Adrenal gland (tissue), 19 donors: ENCODE measurements at places on chromosomes 13 and 19. TPM values are rescaled to one million over a fixed set of nuclear protein-coding genes. Genes with fewer than 3 reads are reported as not detected.

DNA sequence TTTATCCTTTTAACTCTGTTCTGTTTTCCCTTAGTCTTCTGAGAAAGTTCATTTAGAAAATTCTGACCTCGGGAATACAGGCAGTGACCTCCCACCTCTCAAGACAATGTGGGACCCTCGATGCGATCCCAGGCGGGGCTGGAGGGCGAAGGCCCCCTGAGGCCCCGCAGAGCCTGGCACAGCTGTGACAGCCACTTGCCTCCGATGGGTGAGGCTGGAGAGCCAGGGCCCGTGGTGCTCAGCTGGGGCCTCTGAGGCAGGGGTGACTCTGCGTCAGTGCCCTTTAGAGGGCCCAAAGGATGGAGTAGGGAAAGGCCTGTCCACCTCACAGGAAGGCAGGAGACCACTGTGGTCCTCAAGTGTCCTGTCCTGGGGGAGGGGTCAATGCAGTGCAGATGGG is 10.3 kb downstream of the GJA3 start:
- H3K36me3 ChIP-seq, result no peaks in the 10 kb centered on the region
- no peak overlapping the region for H3K27ac ChIP-seq
- peaks cover 30% of the 10 kb centered on the region for H3K27me3 ChIP-seq
- H3K4me3 ChIP-seq, result no peak overlapping the region
- no peaks in the 10 kb centered on the region for H3K4me1 ChIP-seq

DNA sequence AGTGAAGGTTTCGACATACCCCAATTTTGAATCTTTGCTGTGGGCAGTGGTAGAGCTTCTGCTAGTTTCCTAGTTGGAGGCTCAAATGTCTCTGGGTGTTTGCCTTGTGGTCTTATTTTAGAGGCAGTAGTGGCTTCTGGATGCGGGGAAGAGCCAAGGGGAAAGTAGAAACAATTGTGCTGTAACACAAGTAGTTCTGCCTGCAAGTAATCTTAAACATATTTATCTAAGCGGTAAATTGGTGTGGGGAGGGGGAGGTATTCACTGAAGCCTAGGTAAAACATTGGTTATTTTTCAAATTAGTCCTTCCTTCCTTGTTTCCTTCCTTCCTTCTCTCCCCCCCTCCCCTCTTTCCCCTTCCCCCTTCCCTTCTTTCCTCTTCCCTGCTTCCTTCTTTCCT is at the start of gene PCDH20:
PCDH20 (minus strand) TSS at position 101 of the 400 bp plus-strand sequence. CDS start 691 bp downstream, outside the sequence.
- H3K36me3 ChIP-seq, result no peaks in the 10 kb centered on the region
- peaks cover 3% of the 10 kb centered on the region for H3K27me3 ChIP-seq
- DNase-seq, result no peak
- H3K4me3 ChIP-seq, result no peak within 1 kb of the TSS
- H3K4me1 ChIP-seq, result no peaks in the 10 kb centered on the region

DNA sequence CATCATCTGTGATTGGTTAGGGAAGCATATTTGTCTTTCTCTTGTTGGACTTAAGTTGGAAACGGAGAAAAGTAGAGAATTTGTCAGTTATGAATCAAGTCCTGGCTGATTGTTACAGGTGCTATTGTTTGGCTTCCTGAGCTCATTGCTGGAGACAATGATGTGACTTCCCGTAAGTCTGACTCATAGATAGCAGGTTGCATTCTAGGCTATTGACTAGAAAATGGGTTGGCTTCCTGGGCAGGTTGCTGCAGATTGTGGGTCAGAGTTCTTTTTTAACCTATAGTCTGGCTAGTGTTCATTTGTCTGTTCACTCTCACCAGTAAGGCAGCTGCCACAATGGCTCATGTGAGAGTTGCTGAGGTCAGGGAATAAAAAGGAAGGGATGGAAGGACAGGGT is 101.5 kb downstream of the CCNA1 start:
- H3K27me3 ChIP-seq, result no peaks in the 10 kb centered on the region
- H3K36me3 ChIP-seq, result no peaks in the 10 kb centered on the region
- H3K4me1 ChIP-seq, result no peaks in the 10 kb centered on the region
- no peak overlapping the region for H3K4me3 ChIP-seq
- H3K27ac ChIP-seq, result no peak overlapping the region

DNA sequence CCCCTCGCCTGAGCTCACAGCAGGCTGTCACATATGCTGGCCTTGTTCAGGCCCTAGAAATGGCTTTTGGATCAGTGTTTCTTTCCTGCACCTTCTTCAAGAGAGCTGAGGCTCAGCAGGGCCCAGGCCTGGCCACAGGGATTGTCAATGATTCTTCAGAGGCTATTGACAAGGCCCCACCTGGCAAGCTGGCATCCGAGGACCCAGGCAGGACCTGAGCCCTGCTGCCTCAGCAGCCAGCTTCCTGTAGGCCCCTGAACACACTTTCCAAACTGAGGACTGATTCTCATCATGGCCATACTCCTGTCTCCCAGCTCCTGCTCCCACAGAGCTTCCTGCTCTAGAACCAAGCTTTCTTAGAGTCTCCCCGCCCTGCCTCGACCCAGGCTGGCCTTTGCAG is 136.8 kb downstream of the UQCRFS1 start:
- peaks cover 4% of the 10 kb centered on the region for H3K4me1 ChIP-seq
- no peak overlapping the region for H3K27ac ChIP-seq
- H3K4me3 ChIP-seq, result no peak overlapping the region
- H3K36me3 ChIP-seq, result no peaks in the 10 kb centered on the region
- no peaks in the 10 kb centered on the region for H3K27me3 ChIP-seq
- DNase-seq, result no peak

- no peaks in the 10 kb centered on the region for H3K36me3 ChIP-seq
- no peak overlapping the region for H3K27ac ChIP-seq
- DNase-seq, result no peak
- H3K4me3 ChIP-seq, result no peak overlapping the region
- H3K4me1 ChIP-seq, result no peaks in the 10 kb centered on the region
Observed at GRCh38 chr13:43831088-43831487, 44.3 kb upstream of the ENOX1 start.

- H3K4me1 ChIP-seq, result peaks cover 26% of the 10 kb centered on the region
- peak within 1 kb of the TSS; percentile 56 for H3K4me3 ChIP-seq
- H3K36me3 ChIP-seq, result no peaks in the 10 kb centered on the region
Observed at GRCh38 chr19:46471116-46471733, at the start of gene PNMA8A. PNMA8A (minus strand) TSS chr19:46471563; CDS start chr19:46471035, 528 bp downstream.

DNA sequence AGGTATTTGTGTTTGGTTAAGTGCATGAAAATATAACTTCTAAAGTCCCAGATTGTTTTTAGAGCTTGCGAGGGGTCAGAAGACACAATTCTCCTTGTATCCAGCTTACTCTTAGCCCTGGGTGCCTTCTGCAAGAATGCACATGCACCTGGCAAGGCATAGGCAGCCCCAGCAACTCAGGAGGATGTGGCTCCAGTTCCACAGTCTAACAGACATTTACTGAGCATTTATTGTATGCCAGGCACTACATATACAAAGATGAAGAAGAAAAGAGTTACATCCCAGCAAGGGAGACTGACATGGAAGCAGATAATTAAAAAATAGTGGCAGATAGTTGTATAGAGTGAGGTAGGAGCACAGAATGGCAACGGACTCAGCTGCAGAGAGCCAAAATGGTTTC is 101.1 kb upstream of the FRY start:
- H3K36me3 ChIP-seq, result no peaks in the 10 kb centered on the region
- no peak overlapping the region for H3K27ac ChIP-seq
- no peaks in the 10 kb centered on the region for H3K27me3 ChIP-seq
- H3K4me3 ChIP-seq, result no peak overlapping the region

DNA sequence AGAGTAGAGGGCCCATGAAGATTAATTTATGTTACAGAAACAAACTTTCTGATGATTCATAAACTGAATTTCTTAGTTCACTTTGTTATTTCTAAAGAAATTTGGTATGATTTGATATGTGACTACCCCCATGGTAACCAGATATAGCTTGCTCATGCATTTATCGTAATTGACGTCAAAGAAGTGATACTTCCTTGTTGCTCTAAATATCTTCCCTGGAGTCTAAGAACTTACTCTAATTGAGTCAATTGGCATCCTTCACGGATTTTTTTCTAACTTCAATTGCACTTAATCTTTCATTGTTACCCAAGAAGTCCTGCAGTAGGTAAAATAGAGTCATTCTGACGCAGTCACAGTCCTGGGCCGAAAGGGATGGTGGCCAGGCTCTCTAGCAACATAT is 240.9 kb downstream of the GPC5 start:
- H3K4me1 ChIP-seq, result no peaks in the 10 kb centered on the region
- H3K36me3 ChIP-seq, result no peaks in the 10 kb centered on the region
- H3K27me3 ChIP-seq, result no peaks in the 10 kb centered on the region
- no peak for DNase-seq

DNA sequence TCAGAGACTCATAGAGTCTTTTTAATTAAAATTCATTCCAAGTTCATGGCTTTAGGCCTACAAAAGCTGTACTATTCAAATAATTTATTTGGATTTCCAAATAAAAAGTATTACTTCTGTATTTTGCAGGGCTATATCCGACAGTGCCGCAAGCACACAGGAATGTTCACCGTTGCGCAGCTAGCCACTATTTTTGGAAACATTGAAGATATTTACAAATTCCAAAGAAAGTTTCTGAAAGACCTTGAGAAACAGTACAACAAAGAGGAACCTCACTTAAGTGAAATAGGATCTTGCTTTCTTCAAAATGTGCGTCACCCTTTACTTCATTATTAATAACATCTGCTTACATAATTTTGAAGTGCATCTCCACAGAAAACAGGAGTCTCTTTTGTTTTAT is 20.5 kb upstream of the C1QTNF9 start:
- no peaks in the 10 kb centered on the region for H3K27me3 ChIP-seq
- H3K4me3 ChIP-seq, result no peak overlapping the region
- no peak for DNase-seq
- H3K36me3 ChIP-seq, result peaks cover 83% of the 10 kb centered on the region

- no peaks in the 10 kb centered on the region for H3K27me3 ChIP-seq
- H3K4me1 ChIP-seq, result peaks cover 39% of the 10 kb centered on the region
- no peak overlapping the region for H3K4me3 ChIP-seq
- DNase-seq, result no peak
Observed at GRCh38 chr13:75426421-75426820, 55.5 kb downstream of the TBC1D4 start.

DNA sequence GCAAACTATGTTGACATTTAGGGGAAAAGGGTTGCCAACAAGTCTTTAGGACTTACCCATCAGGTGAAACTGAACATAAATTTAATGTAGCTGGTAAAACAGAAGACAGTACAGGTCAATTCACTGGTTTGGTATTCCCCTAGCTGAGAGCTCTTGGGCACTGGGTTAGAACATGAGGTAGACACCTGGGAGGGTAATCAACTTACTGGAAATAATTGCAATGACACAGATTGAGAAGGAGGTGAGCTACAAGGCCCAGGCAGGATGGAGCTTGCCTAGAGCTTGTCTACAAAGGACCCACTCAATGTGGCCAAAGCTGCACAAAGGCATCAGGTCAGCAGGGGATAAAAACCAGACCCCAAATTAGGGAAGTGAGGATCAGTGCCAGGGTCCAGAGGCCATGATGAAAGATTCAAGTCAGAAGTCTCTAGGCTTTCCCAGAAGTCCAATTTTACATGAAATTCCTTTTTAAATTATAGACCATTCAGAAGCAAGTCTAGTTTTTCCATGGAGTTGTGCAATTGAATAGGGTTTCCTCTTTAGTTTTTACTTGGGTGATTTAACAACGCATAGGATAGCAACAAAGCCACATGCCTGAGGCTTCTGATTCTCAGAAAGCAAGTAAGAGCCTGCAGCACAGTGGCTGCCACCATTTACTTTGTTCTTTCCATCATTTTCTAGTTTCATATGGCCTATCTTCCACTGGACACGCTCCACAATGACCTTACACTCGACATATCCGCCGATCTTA is 194.0 kb downstream of the NDFIP2 start:
- H3K27ac ChIP-seq, result no peak overlapping the region
- no peak for DNase-seq
- no peak overlapping the region for H3K4me3 ChIP-seq
- H3K27me3 ChIP-seq, result no peaks in the 10 kb centered on the region
- H3K4me1 ChIP-seq, result no peaks in the 10 kb centered on the region

- no peak overlapping the region for H3K4me3 ChIP-seq
- no peaks in the 10 kb centered on the region for H3K4me1 ChIP-seq
- DNase-seq, result peak; percentile 75
- H3K36me3 ChIP-seq, result no peaks in the 10 kb centered on the region
- H3K27ac ChIP-seq, result no peak overlapping the region
Observed at GRCh38 chr19:32339988-32340874, 5.2 kb upstream of the ZNF507 start.

DNA sequence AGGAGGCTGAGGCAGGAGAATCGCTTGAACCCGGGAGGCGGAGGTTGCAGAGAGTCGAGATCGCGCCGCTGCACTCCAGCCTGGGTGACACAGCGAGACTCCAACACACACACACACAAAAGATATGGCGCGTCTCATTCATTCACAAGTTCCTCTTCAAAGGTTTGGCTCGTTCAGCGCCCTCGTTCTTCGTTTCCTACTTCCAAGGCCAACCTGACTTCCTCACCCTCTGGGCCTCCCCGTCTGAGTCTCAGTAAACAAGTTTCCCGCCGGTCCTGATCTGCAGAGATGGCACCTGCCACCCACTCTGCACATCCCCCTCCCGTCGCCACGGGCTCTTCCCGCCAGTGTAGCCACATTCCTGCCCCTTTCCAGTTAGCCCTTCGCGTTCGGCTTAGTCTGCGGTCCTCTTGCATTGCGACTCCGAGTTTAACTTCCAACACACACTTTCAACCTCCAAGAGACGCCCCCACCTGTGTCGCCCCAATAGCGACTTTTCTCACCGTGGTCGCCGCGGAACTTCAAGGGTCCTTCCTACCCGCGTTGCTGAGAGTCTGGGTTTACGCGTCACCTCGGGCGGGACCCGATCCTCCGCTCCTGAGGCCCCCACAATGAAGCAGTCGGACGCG is 1.3 kb upstream of the BSG start:
- no peaks in the 10 kb centered on the region for H3K36me3 ChIP-seq
- H3K27me3 ChIP-seq, result no peaks in the 10 kb centered on the region
- no peak overlapping the region for H3K4me3 ChIP-seq
- peak overlapping the region; percentile 94 for H3K27ac ChIP-seq
- peak; percentile 75 for DNase-seq
- H3K4me1 ChIP-seq, result peaks cover 38% of the 10 kb centered on the region

Gene CERS1
- total RNA-seq, result 0.32 TPM

Gene CD37
- 0.61 TPM for total RNA-seq

Gene ENOX1
- total RNA-seq, result 5.8 TPM

Gene TMED1
- 40.4 TPM for total RNA-seq

Gene DIRAS1
- 3.9 TPM for total RNA-seq

Gene CYP4F2
- total RNA-seq, result not detected

Gene CLIP3
- 1.8 TPM for total RNA-seq

Gene TUBB4A
- 217 TPM for total RNA-seq

Gene ATG4D
- total RNA-seq, result 50.4 TPM

Gene PLEKHA4
- total RNA-seq, result 22.5 TPM

Gene ACER1
- total RNA-seq, result not detected

Gene SELENOV
- total RNA-seq, result not detected
